ENCODE measurements at places on chromosomes 3 and 15.

GRCh38 chr15:101244889-101245668 is 6.8 kb downstream of the CHSY1 start:
- no peak for DNase-seq

DNA sequence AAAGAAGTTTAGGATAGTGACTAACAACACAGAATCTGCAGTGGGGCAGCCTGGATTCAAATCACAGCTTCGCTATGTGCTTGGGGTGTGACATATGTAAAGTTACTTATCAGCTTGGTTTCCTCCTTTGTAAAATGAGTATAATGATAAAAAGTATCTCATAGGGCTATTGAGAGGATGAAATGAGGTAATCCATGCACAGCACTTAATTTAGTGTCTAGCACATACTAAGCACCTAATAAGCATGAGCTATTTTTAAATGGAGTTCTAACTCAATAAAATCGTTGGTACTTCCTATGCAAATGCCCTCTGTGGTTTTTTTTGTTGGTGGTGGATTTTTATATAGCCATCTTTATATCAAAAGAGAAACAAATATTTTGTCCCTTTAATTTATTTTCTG is 503.8 kb downstream of the MECOM start:
- DNase-seq = no peak

DNA sequence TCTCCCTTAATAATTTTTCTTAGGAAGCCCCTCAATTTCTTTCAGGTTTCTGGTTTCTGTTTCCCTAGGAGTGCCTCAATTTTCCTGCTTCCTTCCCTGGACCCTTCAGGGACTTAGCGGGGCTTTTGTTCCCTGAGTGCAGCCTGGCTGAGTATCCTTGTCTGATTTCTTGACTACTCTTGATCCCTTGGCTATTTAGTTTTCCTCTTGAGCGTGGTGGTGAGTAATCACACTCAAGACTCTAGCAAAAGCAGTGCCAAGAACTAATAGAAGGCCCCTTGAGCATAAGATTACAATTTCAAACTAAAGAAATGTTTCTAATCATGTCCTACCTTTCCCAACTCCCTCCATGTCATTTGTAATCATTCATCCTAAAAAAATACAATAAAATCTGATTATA is 94.3 kb upstream of the C3orf80 start:
- no peak for DNase-seq

DNA sequence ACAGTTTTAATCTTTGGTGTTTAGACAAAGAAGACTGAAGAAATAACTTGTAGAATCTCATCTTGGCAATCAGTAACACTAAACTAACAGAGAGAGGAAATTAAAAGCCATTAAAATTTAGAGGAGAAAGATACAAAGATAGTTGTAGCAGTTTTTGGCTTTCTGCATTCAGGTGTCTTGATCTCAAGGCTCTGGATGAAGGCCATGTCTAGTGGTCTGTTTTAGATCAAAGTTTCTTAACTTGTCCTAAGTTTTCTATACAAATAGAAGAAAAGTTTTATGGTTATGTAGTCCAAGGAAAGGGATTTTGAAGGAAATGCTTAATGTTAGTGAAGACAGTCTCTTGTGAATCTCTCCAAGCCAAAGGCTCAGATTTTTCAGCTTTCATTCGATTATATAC is 222.9 kb downstream of the BCHE start:
- DNase-seq = no peak
